ENCODE measurements at places on chromosomes 13 and 19.

- no peak for DNase-seq
Observed at GRCh38 chr13:96000069-96000468, 53.1 kb downstream of the UGGT2 start.

GRCh38 chr19:15680478-15681322, 7.8 kb downstream of the CYP4F12 start:
- no peak for DNase-seq

GRCh38 chr19:45739498-45740439, 6.5 kb downstream of the MEIOSIN start:
- no peak for DNase-seq

- DNase-seq = no peak
Observed at GRCh38 chr13:40352802-40353562, 313.5 kb downstream of the FOXO1 start.

DNA sequence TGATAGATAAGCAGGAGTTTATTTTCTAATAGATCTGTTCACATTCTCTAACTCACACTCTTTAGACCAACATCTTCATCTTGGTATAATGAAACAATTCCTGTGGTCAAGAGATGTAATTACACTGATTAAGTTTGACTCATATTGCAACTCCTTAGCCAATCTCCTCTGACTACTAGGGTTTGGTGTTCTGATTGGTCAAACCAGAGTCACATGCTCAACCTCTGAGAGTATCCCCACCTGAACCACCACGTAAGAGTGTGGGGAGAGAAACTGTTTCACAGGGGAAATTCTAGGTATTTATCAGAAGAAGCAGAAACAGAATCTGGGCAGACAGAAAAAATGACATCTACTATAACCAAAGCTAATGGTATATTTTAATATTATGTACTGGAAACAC, 42.4 kb downstream of the UQCRFS1 start:
- DNase-seq = no peak
